ENCODE measurements at places on chromosomes 5 and 9. TPM values are rescaled to one million over a fixed set of nuclear protein-coding genes. Genes with fewer than 3 reads are reported as not detected.

Gene GZMA
- total RNA-seq, result 2.3 TPM

Gene FGD3
- total RNA-seq, result 2.4 TPM

DNA sequence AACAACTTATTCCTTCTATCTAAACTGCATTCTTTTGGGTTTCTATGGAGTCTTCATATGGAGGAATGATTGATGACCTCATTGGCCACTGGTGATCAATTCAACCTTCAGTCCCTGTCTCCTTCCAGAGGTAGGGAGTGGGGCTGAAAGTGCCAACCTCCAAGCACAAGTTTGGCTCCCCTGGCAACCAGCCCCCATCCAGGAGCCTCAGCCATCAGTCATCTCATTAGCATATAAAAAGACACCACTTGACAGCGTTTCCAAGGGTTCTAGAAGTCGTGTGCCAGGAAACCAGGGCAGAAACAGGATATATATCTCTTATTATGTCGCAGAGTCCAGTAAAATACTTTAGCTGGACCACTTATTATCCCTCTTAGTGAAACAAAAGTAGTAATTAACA lies 9.8 kb downstream of the SLC31A2 start:
- DNase-seq, result no peak

DNA sequence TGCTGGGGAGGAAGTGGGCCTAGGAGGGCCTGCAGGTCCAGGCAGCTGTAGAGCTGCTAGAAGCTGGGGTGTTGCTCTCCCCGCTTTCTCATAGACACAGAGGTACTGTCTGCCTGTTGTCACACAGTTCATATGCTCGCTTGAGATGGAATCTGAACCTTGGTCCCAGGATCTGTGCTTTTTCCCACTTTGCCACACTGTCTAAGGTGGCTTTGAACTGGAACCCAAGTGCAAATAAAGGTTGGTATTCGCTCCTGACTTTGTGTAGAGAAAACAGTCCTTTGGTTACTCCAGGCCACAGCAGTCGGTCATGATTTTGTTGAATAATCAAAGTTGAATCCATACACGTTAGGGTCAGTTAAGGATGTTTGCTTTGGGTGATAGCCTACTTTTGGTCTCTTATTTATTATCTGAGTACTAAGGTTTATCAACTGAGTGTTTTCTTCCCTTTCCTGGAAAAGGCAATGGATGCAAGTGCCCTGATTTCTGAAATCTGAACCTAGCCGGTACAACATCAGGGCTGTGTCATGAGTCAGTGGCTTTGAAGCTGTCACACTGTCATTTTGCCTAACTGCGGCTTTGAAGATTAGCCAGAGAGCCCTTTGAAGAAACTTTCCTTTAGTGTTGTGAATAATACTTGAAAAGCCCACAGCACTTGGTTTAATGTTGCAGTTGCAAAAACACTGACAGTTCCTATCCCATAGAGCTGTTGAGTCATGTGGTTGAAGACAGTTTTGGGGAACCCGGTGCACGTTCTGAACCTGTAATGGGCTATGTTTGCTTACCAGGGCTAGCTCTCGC lies 41.3 kb downstream of the HABP4 start:
- no peak for DNase-seq

DNA sequence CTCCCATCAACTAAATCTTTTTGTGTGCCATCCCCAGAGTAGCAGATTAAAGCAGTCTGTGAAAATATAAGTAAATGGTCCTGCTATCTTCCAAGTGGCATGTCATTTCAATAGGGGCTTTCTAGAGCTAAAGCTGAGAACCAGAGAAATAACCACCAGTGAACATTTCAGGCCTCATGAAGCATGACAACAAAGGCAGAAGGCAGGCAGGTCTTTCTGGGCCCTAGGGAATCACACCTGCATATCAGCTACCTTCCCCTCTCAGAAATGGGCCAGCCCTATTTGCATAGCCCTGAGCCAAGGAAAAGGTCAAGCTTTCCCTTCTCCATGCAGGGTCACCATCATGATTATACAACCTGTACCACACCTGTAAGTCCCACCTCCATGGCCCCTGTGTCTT lies 205.3 kb downstream of the DEPDC1B start:
- DNase-seq, result no peak

DNA sequence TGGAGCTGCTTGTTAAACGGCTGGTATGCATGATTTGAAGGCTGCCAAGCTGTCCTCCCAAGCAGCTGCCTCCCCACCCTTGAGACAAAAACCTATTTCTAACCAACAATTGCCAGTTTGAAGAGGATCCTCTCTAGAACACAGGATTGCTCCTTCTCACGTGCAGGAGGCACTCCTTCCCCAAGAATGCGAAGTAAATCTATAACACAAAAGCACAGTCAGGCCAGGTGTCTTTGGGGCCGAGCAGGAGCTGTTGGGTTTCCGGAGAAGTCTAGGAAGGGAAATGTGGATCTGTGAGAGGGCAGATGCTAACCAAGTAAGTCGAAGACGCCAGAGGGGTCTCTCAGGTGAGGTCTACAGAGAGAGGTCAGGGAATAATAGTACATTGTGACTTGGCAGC lies 35.4 kb upstream of the GNPDA1 start:
- no peak for DNase-seq

DNA sequence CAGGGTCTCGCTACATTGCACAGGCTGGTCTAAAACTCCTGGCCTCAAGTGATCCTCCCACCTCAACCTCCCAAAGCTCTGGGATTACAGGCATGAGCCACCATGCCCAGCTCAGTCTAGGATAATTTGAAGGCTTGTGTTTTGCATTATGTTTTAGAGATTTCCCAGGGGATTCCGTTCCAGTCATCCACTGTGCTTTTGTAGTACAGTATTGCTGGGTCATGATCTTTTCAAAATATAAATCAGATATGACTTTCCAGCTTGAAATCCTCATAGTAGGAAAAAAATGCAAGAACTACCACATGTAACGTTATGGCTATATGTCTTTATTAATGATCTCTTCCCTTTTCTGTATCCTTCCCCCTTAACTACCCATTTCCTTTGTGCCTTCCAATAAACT lies 338.1 kb downstream of the PRELID2 start:
- DNase-seq, result no peak

GRCh38 chr9:85199866-85200495 lies 530.5 kb downstream of the NTRK2 start:
- DNase-seq, result no peak

- DNase-seq, result no peak
Observed at GRCh38 chr9:77876091-77876490, 155.5 kb downstream of the GNAQ start.

DNA sequence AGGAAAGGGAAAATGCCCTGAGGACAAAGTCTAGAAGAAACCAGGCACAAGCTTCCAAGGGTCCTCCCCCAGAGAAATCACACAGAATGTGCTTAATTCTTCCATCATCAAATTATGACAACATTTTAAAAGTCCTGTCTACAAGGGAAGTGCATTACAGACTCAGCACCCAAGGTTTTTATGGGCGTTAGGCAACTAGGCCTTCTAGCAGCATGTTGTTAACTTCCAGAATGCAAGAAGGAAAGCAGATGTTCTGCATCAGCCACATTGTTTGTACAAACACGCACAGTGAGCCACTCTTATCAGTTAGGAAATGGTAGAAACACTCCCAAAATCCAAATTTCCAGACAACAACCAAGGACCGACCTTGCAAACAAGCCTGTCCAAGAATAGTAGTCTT lies 26.5 kb downstream of the SMC5 start:
- no peak for DNase-seq

- no peak for DNase-seq
Observed at GRCh38 chr5:149412783-149413476, 33.8 kb upstream of the IL17B start.

GRCh38 chr9:12812710-12813109 lies 37.9 kb downstream of the LURAP1L start:
- DNase-seq, result no peak

GRCh38 chr5:151164687-151165392 lies 7.3 kb upstream of the ANXA6 start:
- DNase-seq, result no peak

DNA sequence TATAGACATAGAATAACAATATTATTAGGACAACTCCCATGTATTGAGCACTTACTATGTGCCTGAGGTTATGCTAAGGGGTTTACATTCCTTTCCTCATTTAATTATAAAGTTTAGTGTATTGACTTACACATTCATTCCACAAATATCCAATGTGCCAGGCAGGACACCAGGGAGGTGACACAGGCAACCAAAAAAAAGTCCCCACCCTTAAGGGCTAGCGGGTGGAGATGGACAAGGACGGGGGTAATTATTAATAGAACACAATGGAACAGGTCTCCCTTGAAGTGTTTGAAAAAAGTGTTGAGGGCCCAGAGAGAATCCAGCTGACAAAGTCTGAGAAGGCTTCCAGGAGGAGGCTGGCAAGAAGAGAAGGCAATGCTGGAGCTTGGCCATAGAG lies 5.7 kb downstream of the TBC1D2 start:
- DNase-seq, result no peak

GRCh38 chr5:39482098-39482497 lies 57.3 kb upstream of the DAB2 start:
- DNase-seq, result no peak

Measured in esophagus squamous epithelium (tissue), 5 donors.